ENCODE measurements at places on chromosomes 3 and 15. TPM values are rescaled to one million over a fixed set of nuclear protein-coding genes. Genes with fewer than 3 reads are reported as not detected.

- no peak for DNase-seq
These were observed 393.5 kb downstream of the RSL24D1 start for GRCh38 chr15:54803134-54803808.

GRCh38 chr15:99118801-99119546, 14.1 kb downstream of the SYNM start:
- no peak for DNase-seq

- no peak for DNase-seq
These were observed 14.5 kb downstream of the TMEM158 start for GRCh38 chr3:45211466-45212094.

- no peak for DNase-seq
These were observed 26.5 kb downstream of the DAPK2 start for GRCh38 chr15:64019764-64020163.

GRCh38 chr3:53845103-53845880, 927 bp downstream of the CHDH start:
- no peak for DNase-seq

- no peak for DNase-seq
These were observed 6.8 kb upstream of the ADAMTS17 start for GRCh38 chr15:100348578-100348977.

DNA sequence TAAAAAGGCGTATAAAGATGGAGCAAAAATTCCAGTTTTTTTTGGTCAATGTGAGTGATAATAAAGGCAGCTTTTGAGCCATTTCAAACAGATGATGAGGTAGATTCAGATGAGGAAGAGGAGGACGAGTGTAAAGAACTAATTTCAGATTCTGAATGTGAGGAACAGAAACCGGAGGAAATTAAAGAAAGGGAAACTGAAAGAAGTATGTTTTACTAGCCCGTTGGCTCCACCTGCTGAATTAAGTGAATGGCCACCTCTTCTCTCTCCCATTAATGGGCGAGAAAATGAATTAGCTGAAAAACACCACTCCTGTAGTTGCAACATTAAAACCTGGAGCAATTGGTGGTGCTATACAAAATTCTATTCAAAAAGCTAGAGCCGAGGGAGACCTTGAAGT, 55.4 kb downstream of the CYP19A1 start:
- DNase-seq: no peak

GRCh38 chr3:195738274-195739044, 17.7 kb downstream of the MUC20 start:
- no peak for DNase-seq

Gene CFAP20DC
- total RNA-seq: 0.77 TPM

Gene ABTB1
- 152 TPM for total RNA-seq

Gene VGLL4
- 80.2 TPM for total RNA-seq

Measured in spleen (tissue), 13 donors.